ENCODE measurements at places on chromosomes 13 and 19.

DNA sequence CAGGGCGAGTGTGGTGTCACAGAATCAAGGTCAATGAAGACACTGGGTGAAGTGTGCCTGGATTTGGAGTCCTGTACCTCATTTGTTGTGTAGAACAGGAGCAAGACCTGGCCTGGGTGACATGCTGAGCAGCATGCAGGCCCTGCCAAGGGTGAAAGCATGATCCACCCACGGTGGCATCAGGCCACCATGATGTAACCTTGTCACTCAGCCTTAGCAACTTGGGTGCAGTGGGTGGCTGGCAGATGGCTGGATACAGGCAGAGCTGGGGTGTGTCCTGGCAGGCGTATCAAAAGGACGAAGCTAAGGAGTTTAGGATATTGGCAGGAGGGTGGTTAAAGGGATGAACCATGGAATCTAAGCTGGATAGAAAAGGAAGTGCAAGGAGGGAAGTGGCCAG is 10.3 kb downstream of the THSD1 start:
- DNase-seq, result no peak

- no peak for DNase-seq
Measured at GRCh38 chr19:49092686-49093085, 7.4 kb downstream of the SNRNP70 start.

DNA sequence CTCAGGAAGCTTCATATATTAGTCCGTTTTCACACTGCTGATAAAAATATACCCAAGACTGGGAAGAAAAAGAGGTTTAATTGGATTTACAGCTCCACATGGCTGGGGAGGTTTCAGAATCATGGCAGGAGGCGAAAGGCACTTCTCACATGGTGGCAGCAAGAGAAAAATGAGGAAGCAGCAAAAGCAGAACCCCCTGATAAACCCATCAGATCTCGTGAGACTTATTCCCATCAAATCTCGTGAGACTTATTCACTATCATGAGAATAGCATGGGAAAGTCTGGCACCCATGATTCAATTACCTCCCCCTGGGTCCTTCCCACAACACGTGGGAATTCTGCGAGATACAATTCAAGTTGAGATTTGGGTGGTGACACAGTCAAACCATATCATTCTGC is 23.1 kb downstream of the FLT3 start:
- no peak for DNase-seq

DNA sequence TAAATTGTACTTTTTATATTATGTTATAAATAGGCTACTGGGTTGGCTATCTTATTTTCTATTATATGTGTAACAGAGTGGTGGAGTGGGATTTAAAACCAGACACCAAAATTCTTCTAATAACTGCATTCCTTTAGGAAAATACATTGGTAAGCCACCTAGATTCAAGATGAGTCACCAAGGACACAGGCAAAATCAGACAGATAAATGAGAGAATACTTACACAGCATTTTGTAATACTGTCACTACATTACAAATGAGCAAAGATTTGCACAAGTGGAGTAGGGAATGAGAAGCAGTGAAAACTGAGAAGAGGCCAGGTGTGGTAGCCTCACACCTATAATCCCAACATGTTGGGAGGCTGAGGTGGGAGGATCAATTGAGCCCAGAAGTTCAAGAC is 6.2 kb upstream of the SPART start:
- DNase-seq, result no peak

DNA sequence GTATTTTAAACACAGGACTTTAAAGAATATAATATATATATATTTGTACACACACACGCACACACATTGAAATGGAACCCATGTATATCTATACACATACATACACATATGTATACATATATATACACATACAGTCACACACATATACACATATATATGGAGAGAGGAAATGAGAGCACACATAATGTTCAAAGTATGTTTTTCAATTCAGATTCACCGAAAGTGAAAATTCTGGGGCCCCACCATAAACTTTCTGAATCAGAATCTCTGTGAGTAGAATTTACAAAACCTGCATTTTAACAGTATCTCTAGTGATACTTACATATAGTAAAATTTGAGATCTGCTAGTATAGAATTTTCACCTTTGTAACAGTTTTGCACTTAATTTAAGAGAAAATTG is 60.4 kb upstream of the OBI1 start:
- DNase-seq, result no peak

- DNase-seq, result no peak
Measured at GRCh38 chr13:74450525-74450845, 316.3 kb upstream of the KLF12 start.
